ENCODE measurements at places on chromosomes 4 and X.

GRCh38 chr4:36492590-36492989 is 211.2 kb downstream of the DTHD1 start:
- DNase-seq = no peak

GRCh38 chrX:136112778-136113177 is 34.6 kb upstream of the FHL1 start:
- no peak for DNase-seq

DNA sequence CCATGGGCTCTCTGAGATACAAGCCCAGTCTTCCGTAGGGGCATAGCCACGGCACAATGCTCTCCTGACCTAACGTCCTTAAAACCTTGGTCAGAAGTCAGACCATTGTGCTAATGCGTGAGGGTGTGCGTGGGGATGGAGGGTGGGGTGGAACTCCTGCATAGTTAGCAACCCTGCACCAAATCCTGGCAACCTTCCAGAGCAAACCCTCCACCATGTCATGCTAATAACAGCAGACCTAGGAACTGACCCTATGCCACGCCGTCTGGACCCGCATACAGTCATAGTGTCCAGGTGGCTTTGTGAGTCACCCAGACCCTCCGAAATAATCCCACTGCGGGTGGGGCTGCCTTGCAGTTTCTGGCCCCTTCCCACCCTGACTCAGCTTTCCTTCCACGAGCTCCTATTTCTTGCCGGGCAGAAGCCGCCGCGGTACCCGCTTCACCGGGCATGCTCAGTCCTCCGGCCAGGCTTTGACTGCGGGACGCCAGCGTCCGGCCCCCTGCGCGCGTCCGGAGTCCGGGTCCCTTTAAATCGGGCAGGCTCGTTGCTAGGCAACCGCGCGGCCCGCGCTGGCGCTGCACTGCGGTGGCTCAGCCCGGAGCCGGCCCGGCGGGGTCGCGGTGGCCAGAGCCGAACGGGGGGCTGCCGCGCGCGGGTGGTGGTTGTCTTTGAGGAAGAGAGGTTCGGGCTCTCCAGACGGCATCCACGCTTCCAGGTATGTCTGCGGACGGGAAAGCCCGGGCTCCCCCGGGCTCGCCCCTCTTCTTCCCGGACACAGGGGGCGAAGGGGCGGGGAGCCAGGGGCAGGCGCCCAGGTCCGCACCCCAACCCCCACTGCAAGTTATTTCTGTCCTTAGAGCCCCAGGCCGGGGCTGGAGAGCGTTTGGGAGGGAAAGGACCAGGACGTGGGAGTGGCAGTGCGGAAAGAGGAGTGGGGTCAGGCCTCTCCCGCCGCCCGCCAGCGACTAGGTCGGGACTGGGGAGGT is at the start of gene CCDC160:
Gene CCDC160 (plus strand): TSS at position 557 of the 989 bp plus-strand sequence. CDS start 7,619 bp downstream, outside the sequence.
- DNase-seq = peak; percentile 34

- no peak for DNase-seq
These were observed 448.9 kb downstream of the FSTL5 start for GRCh38 chr4:161714931-161715330.

DNA sequence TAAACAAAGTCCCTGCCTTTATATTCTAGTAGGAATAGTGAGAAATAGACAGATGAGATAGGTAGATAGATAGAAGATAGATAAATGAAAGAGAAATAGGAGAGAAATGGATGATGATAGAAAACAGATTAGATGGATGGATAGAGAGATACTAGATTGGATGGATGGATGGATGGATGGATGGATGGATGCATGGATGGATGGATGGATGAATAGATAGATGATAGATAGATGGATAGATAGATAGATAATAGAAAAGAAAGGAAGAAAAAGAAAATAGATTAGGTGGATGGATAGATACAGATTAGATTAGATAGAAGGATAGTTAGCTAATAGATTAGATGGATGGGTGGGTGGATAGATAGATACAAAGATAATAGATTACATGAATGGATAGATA is 33.2 kb upstream of the WDR17 start:
- no peak for DNase-seq
